ENCODE measurements at places on chromosomes 6 and 20. TPM values are rescaled to one million over a fixed set of nuclear protein-coding genes. Genes with fewer than 3 reads are reported as not detected.

NAA20 gene
- polyA plus RNA-seq, result 105 TPM

NRSN1 gene
- 0.60 TPM for polyA plus RNA-seq

HLA-DRA gene
- 87.9 TPM for polyA plus RNA-seq

DPPA5 gene
- polyA plus RNA-seq, result not detected

UQCC2 gene
- 59.5 TPM for polyA plus RNA-seq

HSD17B8 gene
- polyA plus RNA-seq, result 35.1 TPM

F13A1 gene
- 14.2 TPM for polyA plus RNA-seq

COL11A2 gene
- 4.7 TPM for polyA plus RNA-seq

RBM38 gene
- polyA plus RNA-seq, result 29.4 TPM

RBM24 gene
- polyA plus RNA-seq, result 1.5 TPM

RSPH3 gene
- polyA plus RNA-seq, result 14.8 TPM

SEL1L2 gene
- polyA plus RNA-seq, result not detected

MYBL2 gene
- 26.3 TPM for polyA plus RNA-seq

MAPK13 gene
- polyA plus RNA-seq, result 21.4 TPM

TRIM31 gene
- polyA plus RNA-seq, result not detected

ID1 gene
- polyA plus RNA-seq, result 231 TPM

LAMA2 gene
- 32.3 TPM for polyA plus RNA-seq

KHDC1L gene
- polyA plus RNA-seq, result 0.28 TPM

COL12A1 gene
- polyA plus RNA-seq, result 78.5 TPM

FAM120B gene
- 39.7 TPM for polyA plus RNA-seq

FHL5 gene
- polyA plus RNA-seq, result 0.19 TPM

ZC2HC1B gene
- polyA plus RNA-seq, result not detected

FAM217B gene
- polyA plus RNA-seq, result 26.8 TPM

TRIM10 gene
- 0.57 TPM for polyA plus RNA-seq

HCK gene
- 2.8 TPM for polyA plus RNA-seq

BCAS1 gene
- polyA plus RNA-seq, result 4.6 TPM

RTEL1 gene
- 18.2 TPM for polyA plus RNA-seq

SSTR4 gene
- not detected for polyA plus RNA-seq

JPH2 gene
- 1.3 TPM for polyA plus RNA-seq

HMGCLL1 gene
- 3.8 TPM for polyA plus RNA-seq

CST2 gene
- not detected for polyA plus RNA-seq

LST1 gene
- 4.9 TPM for polyA plus RNA-seq

MDFI gene
- 39.6 TPM for polyA plus RNA-seq

DACT2 gene
- 19.9 TPM for polyA plus RNA-seq

POPDC3 gene
- 0.16 TPM for polyA plus RNA-seq

HTR1E gene
- 0.96 TPM for polyA plus RNA-seq

RAET1L gene
- polyA plus RNA-seq, result not detected

SEC63 gene
- polyA plus RNA-seq, result 143 TPM

BANF2 gene
- polyA plus RNA-seq, result 0.18 TPM

TRDN gene
- 3.2 TPM for polyA plus RNA-seq

THBD gene
- polyA plus RNA-seq, result 5.5 TPM

RBCK1 gene
- polyA plus RNA-seq, result 85.2 TPM

C6orf132 gene
- 4.2 TPM for polyA plus RNA-seq

BTN1A1 gene
- 0.22 TPM for polyA plus RNA-seq

RCAN2 gene
- 27.5 TPM for polyA plus RNA-seq

MATN4 gene
- polyA plus RNA-seq, result 0.58 TPM

CLDN20 gene
- 0.42 TPM for polyA plus RNA-seq

MYB gene
- polyA plus RNA-seq, result 3.7 TPM

All from right renal pelvis (tissue), 4 donors.